ENCODE measurements at places on chromosomes 1 and 21. TPM values are rescaled to one million over a fixed set of nuclear protein-coding genes. Genes with fewer than 3 reads are reported as not detected.

CD5L gene
- total RNA-seq, result not detected

MATN1 gene
- not detected for total RNA-seq

WLS gene
- not detected for total RNA-seq

LDLRAD2 gene
- total RNA-seq, result not detected

CFHR5 gene
- not detected for total RNA-seq

All from activated CD4-positive, alpha-beta T cell treated with anti-CD3 and anti-CD28 coated beads, Interleukin-2, amount 10 ng/mL, durations not matched to agents 7 days and 5 days (primary cell).